ENCODE measurements at places on chromosomes 11 and 22.

GRCh38 chr11:70415642-70416395 lies 17.5 kb downstream of the CTTN start:
- peak; percentile 32 for DNase-seq

DNA sequence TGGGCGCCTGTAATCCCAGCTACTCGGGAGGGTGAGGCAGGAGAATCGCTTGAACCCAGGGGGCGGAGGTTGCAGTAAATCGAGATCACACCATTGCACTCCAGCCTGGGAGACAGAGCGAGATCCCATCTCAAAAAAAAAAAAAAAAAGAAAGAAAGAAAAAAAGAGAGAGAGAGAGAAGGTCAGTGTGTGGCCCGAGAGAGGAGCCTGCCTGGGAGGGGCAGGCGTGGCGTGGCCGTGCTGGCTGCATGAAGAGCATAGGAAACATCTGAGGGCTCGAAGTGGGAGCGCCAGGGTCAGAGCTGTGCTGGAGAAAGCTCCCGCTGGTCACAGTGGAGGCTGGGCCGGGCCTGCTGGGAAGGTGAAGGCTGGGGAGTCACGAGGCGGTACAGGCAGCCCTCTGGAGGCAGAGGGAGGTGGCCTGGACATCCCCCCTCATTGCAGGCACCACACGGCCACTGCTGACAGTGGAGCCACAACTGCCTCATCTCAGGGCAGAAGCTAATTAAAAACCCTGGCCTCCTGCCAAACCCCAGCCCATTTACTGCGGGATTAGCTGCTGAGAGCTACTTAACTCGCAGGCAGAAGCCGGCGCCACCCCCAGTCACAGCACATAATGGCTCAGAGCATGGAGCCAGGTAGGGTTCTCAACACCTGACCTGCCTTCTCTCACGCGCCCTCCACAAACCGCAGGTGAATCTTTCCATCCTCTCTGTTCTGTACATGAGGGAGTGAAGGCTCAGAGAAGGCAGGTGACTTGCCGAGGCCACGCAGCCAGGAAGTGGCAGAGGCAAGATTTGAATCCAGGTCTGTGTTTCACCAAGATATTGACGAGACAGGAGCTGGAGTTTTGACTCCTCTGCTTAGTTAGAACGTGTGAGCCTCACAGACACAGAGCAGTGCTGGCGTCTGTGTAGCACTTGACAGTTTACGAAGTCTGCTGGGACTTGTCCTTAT lies 32.6 kb downstream of the NFAM1 start:
- no peak for DNase-seq

DNA sequence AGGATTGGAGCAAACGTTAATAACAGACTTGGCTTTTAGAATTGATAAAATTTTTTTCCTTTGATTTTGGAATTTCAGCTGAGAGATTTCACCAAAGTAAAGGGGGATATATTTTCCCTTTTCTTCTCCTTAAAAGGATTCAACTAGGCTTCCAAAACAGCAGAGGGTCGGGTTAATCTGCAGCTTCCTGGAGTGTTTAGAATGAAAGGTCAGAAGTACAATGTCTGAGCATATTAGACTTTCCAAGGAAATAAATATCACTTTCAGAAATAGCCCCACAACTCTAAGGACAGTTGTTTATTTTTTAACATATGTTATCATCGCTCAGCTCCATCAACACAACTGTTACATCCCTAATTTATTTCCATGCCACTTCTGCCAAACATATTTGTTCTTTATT lies 1532.9 kb upstream of the RAG2 start:
- no peak for DNase-seq

DNA sequence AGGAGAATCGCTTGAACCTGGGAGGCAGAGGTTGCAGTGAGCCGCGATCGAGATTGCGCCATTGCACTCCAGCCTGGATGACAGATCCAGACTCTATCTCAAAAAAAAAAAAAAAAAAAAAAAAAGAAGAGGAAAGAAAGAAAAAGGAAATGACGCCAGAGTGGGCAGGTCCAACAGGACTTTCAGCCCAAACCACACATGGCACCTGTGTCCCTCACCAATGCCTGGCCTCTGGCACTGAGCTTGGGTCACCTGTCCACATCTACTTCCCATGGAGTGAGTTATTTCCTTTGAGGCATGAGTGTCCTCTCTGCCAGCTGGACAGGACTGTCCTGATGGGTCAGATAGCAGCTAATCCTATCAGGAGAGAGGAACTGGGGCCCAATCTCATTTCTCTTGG lies 15.2 kb upstream of the GCAT start:
- no peak for DNase-seq

DNA sequence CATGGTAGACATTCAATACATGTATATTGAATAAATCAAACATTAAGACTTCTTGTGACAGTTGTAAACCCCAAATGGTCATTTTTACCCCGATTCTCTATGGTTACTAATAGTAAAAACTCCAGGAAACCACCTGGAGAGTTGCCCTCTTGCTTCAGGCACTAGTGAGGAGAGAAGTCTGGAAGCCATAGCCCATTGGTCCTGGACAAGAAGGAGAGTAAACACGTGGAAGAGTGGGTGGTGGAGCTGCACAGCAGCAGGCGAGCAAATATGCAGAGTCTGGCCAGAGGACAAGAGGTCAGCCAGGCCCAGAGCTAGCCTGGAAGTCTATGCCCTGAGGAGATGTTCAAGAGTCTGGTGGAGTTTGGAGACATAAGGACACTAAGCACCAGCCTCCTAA lies 17.7 kb downstream of the DCHS1 start:
- DNase-seq = peak; percentile 80

DNA sequence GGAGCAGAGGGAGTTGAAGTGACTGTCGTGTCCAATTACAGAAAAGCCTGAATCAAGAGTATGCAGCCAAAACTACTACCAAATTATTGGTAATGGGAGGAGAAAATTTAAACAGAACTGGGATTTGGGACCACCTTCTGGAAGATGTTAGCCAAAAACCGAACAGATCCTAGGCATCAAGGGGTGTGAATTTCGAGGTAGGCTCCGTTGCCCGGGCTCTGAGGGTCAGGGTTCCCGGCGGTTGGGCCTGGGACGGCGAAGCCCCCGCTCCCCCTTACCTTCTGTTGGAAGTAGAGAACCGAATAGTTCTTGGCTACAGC lies 313 bp downstream of the PRCP start:
- DNase-seq = peak; percentile 21
